ENCODE measurements at places on chromosomes 11 and 22.

- DNase-seq, result no peak
These were observed 345.0 kb upstream of the CCDC179 start for GRCh38 chr11:23205156-23205871.

- no peak for DNase-seq
These were observed 100.2 kb downstream of the TBC1D22A start for GRCh38 chr22:46862418-46863324.

GRCh38 chr22:31983911-31984656 is 39.7 kb downstream of the YWHAH start:
- no peak for DNase-seq

DNA sequence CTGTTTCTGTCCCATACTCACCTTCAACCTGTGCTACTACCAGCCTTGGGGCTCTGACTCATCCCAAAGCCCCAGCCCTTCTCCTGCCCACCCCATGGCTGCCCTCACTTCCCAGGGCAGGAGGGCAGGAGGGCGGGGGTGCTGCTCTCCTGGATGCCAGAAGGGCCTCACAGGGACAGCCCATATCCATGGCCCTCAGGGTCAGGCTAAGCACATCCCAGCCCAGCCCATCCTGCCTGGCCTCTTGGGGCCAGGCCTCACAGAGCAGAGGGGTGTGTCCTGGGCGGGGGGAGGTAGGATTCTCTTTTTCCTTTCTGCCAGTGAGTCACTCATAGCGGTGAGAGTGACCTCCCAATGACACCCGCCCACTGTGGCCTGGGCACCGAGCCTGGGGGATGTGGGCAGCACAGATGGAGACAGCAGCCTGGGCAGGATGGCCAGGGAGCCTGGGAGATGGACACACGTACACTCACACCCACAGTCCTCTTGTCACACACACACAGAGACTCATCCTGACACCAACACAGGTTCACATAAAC is 2.4 kb downstream of the LTBP3 start:
- no peak for DNase-seq

DNA sequence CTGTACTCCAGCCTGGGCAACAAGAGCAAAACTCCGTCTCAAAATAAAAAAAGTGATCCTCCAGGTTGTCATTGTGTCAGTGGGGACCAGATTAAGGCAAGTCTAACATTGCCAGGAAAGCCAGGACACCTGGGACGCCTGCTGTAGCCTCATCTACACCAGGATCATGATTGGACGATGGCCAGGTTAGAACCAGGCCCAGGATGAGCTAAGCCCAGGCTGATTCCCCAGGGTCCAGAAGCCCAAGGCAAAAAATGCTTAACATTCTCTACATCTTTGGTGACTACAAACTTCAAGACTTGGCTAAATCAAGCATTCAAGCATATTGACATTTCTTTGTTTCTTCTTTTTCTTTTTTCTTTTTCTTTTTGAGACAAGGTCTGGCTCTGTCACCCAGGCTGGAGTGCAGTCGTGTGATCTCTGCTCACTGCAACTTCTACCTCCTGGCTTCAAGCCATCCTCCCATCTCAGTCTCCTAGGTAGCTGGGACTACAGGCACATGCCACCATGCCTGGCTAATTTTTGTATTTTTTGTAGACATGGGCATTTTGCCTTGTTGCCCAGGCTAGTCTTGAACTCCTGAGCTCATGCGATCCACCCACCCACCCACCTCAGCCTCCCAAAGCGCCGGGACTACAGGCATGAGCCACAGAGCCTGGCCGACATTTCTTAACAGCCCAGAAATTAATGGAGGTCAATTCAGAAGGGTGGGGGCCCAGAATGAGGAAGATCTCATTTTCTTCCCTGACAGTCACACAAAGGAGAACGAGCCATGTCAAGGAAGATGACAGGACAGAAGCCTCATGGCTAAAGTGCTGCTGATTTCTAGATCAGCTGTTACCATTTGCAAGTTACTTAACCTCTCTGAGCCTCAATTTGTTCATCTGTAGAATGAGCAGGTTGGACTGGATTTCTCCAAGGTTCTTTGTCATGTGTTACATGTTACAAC is 12.5 kb upstream of the PTPRJ start:
- no peak for DNase-seq
